ENCODE measurements at places on chromosomes 11 and 22. TPM values are rescaled to one million over a fixed set of nuclear protein-coding genes. Genes with fewer than 3 reads are reported as not detected.

- DNase-seq, result no peak
These were observed 2.3 kb downstream of the BAD start for GRCh38 chr11:64281957-64282770.

DNA sequence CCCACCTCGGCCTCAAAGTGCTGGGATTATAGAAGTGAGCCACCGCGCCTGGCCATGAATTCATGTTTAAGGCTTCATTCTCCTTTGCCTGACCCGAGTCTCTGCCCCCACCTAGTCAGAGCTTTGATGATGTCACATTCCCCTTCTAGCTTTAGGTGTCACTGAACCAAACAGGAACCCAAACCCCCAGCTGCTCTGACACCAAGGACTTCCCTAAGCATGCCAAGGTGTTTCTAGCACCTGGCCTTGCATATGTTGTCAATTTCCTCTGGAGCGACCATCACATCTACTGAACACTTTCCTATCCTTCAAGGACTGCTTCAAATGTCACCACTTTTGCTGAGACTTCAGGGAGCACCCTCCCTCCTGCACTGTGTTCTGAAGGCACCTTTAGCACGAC is 2.3 kb downstream of the F2 start:
- no peak for DNase-seq

GRCh38 chr11:45333001-45333971 is 47.1 kb upstream of the SYT13 start:
- DNase-seq, result no peak

The KIAA0930 gene
- total RNA-seq, result 61.1 TPM

The CD248 gene
- total RNA-seq, result 0.17 TPM

The SEZ6L gene
- total RNA-seq, result not detected

- DNase-seq, result no peak
These were observed 983 bp downstream of the EHF start for GRCh38 chr11:34621876-34622275.

DNA sequence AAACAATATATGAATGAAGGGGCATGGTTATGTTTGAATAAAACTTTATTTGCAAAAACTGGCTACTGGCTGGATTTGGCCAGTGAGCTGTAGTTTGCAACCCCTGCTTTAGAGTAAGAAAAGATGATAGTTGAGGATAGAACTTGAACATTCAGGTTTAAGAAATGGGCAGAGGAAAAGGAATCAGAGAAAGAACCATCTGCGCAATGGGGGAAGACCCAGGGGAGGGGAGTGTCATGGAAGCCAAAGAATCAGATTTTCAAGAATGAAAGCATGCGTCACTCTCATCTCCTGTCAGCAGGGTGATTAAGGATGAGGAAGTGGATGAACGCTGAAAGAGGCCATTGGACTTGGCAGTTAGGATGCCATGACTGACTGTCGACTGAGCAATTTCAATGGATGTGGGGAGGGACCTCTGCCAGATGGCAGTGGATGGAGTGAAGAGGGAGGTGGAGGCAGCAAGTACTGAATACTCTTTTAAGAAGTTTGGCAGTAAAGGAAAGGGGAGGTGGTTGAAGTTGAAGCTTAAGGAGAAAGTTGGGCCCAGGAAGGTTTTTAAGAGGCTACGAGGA is 21.2 kb downstream of the FAT3 start:
- DNase-seq, result no peak

- DNase-seq, result no peak
These were observed 45.4 kb upstream of the SLC22A12 start for GRCh38 chr11:64545619-64546018.

DNA sequence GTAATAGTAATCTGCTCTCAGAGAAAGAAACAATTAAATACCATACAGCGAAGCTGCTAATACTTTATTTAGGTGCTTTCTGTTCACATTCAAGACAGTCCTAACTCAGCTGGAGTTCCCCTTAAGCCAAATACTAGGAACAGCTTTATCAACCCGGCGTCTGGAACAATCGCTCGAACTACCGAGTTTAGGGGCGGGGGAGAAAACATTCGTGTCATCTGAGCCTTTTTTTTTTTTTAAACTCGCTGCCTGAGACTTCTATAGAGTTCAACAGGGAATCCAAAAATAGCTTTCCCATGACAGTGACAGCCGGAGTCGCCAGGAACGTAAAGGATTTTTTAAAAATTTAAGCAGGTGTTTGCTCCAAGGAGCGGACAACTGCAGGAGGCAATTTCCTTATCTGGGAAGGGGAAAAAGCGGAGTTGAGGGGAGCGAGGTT is 852 bp downstream of the TRAF6 start:
- no peak for DNase-seq

GRCh38 chr22:32473388-32473952 is 1.1 kb upstream of the FBXO7 start:
- DNase-seq, result no peak

The ARHGAP20 gene
- 0.14 TPM for total RNA-seq

The SEC14L6 gene
- total RNA-seq, result 5.8 TPM

DNA sequence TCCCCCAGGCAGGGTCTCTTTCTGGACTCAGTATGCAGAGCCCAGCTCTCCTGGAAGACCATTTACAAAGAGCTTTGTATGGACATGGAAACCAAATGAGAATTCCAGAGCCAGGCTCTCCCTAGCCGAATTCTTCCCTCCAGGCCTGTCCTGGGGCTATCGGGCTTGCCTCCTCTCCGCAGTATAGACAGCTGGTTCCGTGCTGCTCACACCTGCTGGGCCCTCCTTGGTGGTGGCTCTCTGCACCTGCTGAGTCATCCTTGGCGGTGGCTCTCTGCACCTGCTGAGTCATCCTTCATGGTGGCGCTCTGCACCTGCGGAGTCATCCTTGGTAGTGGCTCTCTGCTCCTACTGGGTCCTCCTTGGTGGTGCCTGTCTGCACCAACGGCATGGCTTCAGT is 743.5 kb downstream of the BRD1 start:
- DNase-seq, result no peak

DNA sequence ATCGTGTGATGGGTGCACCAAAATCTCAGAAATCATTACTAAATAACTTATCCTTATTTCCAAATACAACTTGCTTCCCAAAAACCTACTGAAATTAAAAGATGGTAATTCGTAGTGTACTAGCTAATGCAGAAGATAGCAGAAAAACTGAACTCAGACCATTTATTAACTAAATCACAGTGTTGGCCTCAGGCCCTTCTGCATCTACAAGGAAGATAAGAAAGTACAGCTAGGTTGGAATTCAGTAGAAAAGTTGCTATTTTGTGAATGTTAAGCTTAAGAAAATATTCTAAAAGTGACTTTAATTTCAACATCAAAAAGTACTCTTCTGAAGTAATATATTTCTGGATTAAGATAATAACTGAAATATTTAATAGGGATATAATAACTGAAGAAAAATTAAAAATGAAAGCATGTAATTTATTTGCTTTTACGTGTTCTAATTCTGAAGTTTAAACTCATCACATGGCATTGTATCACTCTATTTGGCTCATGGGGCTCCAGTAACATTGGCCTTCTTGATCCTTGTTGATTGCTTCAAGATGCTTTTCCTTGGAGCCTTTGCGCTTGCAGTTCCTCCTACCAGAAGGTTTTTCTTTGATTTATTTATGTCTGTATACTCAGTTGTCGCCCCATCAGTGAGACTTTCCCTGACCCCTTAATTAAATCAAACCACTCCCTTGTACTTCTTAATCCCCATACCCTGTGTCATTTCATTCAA is 847.9 kb upstream of the ANO3 start:
- DNase-seq, result no peak

The HORMAD2 gene
- not detected for total RNA-seq

GRCh38 chr11:79363861-79364378 is 76.9 kb downstream of the TENM4 start:
- DNase-seq, result no peak

DNA sequence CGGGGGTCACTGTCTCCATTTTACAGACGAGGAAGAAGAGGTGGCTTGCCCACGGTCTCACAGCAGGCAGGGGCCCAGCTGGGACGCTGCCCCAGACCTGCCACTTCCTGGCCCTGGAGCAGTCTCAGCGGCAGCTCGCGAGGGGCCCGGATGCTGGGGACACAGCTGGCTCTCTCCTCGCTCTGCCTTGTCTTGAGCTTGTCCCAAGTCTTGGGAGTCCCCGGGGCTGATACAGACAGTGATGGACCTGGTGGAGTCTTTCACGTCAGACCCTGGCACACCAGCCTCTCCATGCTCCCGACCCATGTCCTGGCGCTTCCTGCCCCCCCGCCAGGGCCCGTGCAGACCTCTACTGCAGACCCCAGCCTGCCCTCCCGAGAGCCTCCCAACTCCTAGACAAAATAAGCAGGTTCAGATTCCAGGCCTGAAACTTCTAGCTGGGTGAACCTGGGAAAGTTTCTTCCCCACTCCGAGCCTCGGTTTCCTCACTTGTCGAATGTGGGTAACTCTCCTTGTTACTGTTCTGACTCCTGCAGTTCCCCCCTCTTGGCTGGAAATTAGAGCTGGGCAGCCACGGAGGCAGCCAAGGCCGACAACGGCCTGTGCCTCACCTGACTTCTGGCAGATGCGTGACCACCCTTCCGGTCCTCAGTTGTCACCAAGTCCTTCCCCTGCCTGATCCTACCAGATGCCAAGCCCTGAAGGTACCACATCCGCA is 145.4 kb downstream of the CACNA1I start:
- no peak for DNase-seq

The NF2 gene
- 111 TPM for total RNA-seq

DNA sequence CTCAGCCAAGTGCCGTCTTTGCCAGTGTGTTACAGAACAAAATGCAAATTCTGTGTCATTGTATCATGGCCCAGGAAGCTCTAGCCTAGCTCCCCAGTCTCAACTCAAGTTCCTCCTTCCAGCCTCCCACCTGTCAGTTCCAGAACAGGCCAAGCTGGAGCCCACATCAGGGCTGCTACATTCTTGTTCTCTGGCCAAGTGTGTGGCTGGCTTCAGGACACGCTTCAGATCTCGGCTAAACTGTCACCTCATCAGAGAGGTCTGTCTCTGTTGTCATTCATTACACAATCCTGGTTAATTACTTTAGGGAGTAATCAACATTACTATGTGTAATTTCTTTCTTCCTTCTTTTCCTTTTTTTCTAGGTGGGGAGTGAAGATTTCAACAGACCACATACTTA is 347.0 kb upstream of the SYN3 start:
- DNase-seq, result peak; percentile 63

The TSGA10IP gene
- total RNA-seq, result not detected

The FOLR1 gene
- 1.7 TPM for total RNA-seq

- no peak for DNase-seq
These were observed 709 bp upstream of the ST3GAL4 start for GRCh38 chr11:126354631-126355323.

- no peak for DNase-seq
These were observed 11.7 kb upstream of the C1QTNF6 start for GRCh38 chr22:37199760-37200108.

DNA sequence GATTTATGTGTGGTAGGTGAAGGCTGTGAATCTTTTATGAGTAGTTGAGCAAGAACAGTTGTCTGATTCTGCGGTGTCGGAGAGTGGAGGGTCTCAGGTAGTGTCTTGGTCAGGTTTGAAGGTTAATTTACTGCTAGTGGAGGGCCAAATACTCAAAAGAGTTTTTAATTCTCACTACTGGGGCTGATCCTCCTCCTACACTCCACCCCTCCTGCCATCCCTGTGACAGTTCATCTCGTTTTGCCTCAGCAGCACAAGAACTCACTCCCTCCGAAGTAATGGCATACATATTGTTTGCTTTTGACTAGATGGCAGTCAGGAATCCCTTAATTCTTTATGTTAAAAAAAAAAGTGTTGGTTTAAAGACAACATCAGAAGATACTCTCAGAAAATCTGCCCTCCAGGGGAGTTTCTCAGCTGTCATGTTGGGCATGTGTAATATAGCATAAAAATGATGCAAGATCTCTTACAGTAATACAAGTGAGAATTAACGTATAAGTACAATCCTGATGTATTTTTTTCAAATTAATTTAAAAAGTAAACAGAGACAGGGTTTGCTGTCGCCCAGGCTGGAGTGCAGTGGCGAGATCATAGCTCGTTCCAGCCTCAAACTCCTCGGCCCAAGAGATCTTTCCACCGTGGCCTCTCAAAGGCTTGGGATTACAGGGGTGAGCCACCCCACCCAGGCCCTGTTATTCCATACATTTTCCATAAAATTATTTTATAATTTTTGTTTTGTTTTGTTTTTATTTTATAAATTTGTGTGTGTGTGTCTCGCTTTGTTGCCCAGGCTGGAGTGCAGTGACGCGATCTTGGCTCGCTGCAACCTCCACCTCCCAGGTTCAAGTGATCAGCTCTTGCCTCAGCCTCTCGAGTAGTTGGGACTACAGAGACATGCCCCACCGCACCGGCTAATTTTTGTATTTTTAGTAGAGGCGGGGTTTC is 1.3 kb downstream of the FAR1 start:
- no peak for DNase-seq

The BDNF gene
- 4.8 TPM for total RNA-seq

GRCh38 chr11:952406-953385 is 27.0 kb downstream of the AP2A2 start:
- peak; percentile 99 for DNase-seq

GRCh38 chr22:46761017-46761416 is 1.4 kb upstream of the TBC1D22A start:
- DNase-seq, result no peak

DNA sequence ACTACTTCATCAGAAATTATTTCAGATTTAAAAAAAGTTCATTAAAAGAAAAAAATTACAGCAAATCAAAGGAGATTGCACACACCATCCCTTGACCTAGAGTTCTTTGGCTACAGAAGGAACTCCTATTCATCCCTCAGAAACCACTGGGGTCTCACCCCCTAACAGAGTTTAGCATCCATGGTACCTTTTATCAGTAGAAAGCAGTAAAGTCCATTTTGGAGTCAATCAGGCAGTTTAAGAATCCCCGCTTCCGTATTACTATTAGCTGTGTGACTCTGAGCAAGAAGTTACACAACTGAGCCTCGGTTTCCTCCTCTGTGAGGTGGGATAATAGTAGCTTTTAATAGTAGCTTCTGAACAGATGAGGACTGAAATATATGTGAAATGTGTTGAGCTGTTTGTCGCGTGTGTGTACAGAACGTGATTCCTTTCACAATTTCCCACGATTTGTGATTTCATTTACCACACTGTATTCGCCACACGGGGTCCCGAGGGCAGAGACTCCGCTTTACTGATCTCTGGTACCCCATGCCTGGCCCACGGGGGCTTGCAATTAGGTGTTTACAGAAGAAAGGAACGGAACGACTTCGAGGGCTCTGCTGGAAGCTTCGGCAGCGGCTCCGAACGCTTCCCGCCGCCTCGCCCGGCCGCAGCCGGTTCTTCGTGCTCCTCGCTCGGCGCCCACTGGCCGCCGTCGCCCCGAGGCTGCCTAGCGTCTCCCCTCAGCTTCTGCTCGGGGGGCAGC is 72.5 kb upstream of the ZBED5 start:
- no peak for DNase-seq

GRCh38 chr11:101583251-101584128 is at the start of gene TRPC6:
Gene TRPC6, minus strand, starts transcription at chr11:101584007. Its CDS starts 504 bp downstream, at chr11:101583503.
- DNase-seq, result no peak

DNA sequence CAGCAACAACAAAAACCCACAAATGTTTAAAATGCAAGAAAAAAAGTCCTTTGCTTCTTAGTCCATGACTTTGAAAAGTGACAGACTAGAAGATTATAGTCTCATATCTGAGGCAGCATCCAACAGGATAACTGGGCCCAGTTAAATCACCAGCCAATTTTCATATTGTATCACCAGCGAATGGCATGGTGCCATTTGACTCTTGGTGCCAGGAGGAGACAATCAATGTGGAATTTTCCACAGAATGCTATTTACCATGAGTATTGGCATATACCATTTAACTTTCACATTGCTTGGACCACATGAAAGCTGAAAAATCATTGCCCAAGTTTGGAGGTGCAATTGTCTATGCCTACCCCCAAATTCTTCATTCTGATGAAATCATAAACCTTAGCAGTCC is 255.5 kb downstream of the TENM4 start:
- DNase-seq, result no peak

The MFRP gene
- not detected for total RNA-seq

The DNHD1 gene
- total RNA-seq, result 2.9 TPM

All from kidney epithelial cell (primary cell).